Tibial artery (tissue), 4 donors: ENCODE measurements at places on chromosomes 1 and 21.

DNA sequence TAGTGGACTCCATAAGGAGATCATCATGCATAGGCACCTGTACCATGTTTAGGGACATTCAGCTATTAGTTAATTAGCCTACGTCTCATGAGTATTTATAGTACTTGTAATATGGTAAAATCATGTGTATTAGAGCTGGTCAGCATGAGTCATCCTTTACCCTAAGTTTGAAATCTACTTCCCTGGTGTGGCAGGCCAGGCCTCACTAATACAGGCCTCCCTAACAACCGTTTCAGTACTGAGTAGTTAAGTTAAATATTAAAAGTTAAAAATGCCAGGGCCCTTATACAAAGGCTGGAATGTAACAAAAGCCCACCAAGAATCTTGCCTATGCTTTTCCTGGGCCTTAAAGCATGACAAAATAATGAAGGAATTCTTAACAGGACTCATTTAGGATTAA lies 356.3 kb upstream of the DPYD start:
- no peak for DNase-seq

DNA sequence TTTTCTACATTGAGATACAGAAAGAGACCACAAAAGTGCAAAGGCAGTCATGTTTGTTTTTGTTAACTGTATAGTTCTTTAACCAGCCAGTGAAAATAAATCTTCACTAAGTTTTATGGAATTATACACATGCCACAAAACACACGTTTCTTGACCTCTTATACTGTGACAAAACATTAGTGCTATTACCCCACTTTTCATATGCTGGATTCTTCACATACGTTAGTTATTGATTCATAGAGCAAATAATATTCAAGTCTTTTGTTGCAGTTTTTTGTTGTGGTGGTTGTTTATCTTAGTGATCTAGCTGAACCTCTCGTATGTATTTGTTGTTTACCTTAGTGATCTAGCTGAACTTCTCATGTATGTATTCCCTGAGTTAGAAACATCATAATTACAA lies 28.0 kb downstream of the LYPLAL1 start:
- DNase-seq: no peak

GRCh38 chr1:119549719-119550132 lies 42.7 kb downstream of the HSD3B1 start:
- no peak for DNase-seq

GRCh38 chr1:201731592-201731991 lies 97.4 kb upstream of the IPO9 start:
- DNase-seq: no peak

GRCh38 chr1:22673486-22674409 lies 20.7 kb downstream of the C1QB start:
- peak; percentile 62 for DNase-seq

DNA sequence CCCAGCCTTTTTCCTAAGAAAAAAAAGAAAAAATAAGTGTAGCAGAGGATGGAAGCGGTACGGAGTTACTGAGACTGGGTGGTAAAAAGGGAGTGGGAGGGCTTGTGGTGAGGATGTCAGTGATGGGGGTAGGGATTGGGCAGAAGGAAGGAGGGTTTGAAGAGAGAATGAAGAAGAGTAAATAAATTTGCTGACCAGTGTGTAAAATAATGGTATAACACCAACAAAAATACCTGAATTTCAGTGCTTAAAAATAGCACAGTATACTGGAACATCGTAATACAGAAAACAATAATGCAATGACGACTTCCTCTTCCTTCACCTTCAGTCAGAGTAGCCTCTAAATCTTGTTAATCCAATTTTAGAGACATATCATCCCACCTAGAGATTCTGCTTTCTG lies 18.8 kb upstream of the SYPL2 start:
- no peak for DNase-seq

DNA sequence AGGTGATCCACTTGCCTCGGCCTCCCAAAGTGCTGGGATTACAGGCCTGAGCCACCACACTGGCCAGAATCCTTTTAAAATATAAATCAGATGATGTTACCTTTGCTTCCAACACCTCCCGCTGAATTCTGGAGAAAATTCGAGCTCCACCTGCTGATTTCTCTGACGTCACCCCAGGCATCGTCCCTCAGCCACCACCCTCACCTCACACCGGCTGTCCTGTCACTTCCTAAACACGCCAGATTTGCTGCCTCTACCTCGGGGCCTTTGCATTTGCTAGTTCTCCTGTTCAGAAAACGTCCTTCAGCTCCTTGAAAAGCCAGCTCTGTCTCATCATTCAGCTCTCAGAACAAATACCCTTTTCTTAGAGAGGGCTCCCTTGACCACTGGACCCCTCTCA lies 57.9 kb downstream of the FBXO2 start:
- no peak for DNase-seq

DNA sequence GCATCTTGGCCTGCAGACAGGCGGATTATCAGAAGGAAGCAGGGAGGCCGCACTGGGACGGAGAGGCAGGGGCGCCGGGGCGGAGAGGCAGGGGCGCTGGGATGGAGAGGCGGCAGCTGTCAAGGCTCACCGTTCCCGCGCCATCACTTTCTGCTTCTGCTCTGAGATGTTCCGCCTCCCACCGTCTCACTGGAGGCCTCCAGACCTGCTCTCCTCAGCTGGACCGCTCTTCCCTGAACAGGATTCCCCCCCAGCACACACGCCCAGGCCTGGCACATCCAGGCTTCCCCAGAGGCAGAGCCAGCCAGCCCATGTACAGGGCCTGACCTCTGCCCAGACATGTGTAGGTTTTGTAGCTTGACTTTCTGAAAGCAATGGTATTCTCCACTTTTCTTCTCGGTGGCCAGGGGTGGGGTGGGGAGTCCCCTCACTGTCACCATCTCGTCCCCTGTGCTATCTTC lies 84.1 kb downstream of the RIPK4 start:
- no peak for DNase-seq

GRCh38 chr1:65792669-65793358 lies at the start of gene PDE4B:
TSS of gene PDE4B (plus strand) at chr1:65792895.
- no peak for DNase-seq

DNA sequence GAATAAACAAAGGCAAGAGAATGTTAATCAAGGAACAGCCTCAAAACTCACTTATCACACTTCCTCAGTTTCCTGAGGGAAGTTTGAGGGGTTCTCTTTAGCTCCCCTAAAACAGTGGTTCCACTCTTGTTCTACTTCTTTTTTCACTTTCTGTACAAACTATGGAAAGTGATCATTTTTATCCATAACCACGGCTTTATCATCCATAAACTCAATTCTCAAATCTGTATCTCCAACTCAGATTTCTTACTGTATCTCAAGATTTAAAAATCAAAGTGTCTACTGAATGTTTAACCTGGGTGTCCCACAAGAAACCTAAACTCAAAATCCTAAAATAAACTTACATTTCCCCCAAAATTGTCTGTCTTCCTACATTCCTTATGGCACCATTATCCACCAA lies 3.9 kb downstream of the PFDN2 start:
- no peak for DNase-seq

DNA sequence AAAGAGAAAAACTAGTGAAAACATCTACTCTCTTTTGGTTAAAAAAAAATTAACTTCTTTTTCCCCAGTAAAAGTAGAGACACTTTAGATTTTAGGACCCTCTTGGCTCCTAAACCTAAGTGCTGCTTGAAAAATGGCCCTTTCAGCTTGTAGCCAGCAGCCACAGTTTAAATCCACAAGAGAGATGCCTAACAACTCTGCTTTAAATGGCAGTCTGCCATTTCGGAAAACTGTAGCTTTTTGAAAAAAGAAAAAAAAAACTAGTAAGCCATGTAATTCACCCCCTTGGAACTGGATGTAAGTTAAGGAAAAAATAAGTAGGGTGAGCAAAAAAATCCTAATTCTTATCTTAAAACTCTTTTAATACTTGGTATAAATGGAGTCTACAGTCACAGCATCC lies 56.0 kb downstream of the LHX9 start:
- no peak for DNase-seq

DNA sequence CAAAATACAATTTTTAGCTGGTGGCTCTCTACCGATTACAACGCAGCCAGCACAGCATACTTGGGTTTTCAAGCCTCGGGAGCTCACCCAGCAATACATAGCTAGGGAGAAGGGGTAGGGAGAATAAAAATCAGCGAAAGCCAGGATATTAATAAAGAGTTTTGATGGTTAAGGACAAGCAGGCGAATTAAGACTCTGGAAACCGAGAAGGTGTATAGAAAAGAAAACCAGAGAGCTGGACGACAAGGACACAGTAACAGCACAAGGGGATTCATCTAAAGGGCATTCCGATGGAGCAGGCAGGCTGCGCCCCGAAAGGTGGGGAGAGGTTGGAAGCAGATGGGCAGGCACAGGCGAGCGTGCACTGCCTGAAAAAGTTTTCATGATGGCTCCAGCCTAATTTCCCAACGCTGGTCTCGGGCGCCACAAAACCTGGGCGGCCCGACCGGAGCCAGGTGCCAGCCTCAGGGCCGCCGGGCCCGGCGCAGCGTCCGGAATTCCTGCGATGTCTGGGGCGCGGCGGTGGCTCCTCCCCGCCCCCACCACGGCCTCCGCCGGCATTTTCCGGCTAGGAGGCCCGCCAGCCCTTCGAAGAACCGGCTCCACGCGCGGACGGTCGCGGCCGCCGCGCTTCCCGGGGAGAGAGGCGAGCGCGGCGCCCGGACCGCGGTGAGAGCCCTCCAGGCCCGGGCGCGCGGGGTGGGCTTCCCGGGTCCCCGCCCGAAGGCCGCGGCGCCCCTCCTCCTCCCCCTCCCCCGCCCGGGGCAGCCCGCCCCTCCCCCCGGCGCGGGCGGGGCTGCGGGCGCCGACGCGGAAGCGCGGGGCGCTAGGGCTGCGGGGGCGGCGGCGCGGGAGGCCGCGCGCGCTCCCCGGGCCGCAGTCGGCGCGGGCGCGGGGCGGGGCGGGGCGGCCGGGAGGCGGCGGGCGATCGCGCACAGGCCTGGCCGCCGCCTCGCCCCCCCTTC lies 774 bp upstream of the DYRK1A start:
- DNase-seq: peak; percentile 84

DNA sequence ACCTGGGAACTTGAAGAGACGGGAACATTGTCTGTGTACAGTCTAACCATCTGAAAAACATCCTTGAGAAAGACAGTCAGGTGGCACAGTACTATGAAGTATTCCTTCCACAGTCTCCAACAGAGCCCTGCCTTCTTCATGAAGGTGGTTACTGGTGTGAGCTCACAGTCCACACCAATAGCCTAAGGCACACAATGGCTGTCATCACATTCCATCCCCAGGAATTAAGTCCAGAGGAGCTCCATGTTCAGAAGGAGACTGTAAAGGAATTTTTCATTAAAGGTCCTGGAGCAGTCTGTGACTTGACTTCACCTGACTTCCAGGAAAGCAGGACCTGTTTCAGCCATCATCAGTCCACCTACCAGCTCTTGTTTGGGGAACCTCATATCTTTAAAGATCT lies 180.2 kb downstream of the C1orf21 start:
- DNase-seq: no peak

GRCh38 chr1:228465571-228466146 lies 21.5 kb upstream of the RNF187 start:
- DNase-seq: no peak

DNA sequence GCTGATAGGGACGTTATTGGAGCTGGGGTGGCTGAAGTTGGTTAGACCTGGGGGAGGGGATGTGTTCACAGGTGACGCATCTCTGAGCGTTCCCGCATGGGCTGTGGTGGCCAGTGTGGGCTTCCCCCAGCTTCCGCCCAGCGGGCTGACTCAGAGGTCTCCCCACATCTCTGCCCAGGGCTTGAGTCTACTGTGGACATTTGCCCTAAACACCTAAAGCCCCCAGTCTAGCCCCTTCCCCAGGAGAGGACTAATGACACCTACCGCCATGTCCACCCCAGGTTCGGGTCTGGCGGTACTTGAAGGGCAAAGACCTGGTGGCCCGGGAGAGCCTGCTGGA lies 2.0 kb downstream of the AGRN start:
- DNase-seq: no peak

DNA sequence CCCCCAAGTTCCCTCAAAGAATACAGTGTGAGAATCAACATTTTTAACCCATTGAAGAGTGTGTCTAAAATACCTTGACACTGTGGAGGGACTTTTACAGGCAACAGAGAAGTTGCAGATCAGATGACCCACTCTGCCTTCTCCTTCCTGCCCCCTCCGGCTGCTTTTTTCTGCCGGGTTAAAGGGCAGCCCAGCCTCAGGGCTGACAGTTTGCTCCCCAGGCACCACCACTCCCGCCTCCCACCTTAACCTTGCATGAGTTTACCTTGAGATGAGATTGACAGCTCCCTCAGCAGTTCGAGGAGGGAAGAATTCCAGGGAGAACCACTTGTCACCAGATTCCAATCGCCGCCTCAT lies 3.2 kb downstream of the MTHFR start:
- DNase-seq: peak; percentile 74

GRCh38 chr1:24732186-24732885 lies 12.9 kb upstream of the CLIC4 start:
- no peak for DNase-seq

DNA sequence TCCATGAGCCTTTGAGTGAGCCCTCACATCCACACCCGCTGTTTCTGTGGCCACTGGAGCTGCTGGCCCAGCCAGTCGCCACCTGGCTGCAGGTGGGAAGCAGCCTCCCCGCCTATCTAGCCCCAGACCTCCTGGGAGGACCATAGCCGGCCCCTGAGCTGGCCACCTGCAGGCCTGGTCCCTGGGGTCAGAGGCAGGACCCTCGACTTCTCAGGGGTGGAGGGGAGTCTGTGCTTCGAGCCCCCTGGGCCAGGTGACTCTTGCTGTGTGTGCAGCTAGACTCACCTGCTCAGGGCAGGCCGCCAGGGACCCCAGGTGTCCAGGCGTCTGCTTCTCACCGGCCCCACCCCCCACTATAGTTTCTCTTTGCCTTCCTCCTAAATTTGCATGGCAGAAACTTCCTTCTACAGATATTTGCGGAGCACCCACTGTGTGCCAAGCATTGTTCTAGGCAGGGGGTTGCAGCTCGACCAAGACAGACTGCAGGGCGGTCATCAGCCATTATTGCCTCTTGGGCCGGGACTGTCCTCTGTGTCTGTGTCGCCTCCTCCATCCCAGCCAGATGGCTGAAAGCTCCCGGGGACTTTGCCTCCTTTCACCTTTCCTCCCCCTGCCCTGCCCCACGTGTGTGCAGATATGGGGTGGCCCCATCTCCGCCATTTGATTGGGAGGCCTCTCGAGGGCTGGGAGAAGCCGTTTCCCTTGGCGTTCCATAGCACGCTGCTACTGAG lies 27.3 kb downstream of the SPSB1 start:
- DNase-seq: no peak

- DNase-seq: no peak
These were observed 6.2 kb downstream of the CORT start for GRCh38 chr1:10456048-10456447.

GRCh38 chr21:42154237-42155044 lies 64.5 kb upstream of the ABCG1 start:
- DNase-seq: no peak

DNA sequence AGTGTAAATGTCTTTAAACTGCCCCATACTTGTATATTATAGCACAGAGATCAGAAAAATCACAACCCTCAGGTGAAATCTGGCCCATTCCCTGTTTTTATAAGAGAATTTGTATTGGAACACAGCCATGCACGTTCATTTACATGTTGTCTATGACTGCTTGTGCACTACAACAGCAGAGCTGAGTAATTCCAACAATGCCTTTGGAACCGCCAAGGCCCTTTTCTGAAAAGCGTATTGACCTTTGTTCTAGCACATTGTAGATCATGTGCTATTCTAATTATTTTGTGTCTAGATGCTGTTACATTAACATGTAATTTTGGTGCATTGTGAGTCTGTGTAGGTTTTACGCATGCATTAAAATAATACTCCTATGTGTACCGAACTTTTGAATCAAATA lies 339.6 kb downstream of the CHRM3 start:
- no peak for DNase-seq

GRCh38 chr1:179228783-179229213 lies 679 bp downstream of the ABL2 start:
- peak; percentile 74 for DNase-seq
